Ovary (tissue), 10 donors: ENCODE measurements at places on chromosomes 1 and 21. TPM values are rescaled to one million over a fixed set of nuclear protein-coding genes. Genes with fewer than 3 reads are reported as not detected.
A peak's percentile ranks its signal among the peaks of the same experiment; 100 is the strongest.

GRCh38 chr21:43337901-43338655 lies 88.9 kb downstream of the SIK1 start:
- no peak overlapping the region for H3K27ac ChIP-seq
- no peak for DNase-seq
- H3K36me3 ChIP-seq, result no peaks in the 10 kb centered on the region
- no peak overlapping the region for H3K4me3 ChIP-seq
- no peaks in the 10 kb centered on the region for H3K27me3 ChIP-seq
- peaks cover 10% of the 10 kb centered on the region for H3K4me1 ChIP-seq

LRIG2 gene
- total RNA-seq, result 23.8 TPM

DTL gene
- total RNA-seq, result 2.0 TPM

AMY2A gene
- total RNA-seq, result 0.42 TPM

ECM1 gene
- 11.0 TPM for total RNA-seq

DNA sequence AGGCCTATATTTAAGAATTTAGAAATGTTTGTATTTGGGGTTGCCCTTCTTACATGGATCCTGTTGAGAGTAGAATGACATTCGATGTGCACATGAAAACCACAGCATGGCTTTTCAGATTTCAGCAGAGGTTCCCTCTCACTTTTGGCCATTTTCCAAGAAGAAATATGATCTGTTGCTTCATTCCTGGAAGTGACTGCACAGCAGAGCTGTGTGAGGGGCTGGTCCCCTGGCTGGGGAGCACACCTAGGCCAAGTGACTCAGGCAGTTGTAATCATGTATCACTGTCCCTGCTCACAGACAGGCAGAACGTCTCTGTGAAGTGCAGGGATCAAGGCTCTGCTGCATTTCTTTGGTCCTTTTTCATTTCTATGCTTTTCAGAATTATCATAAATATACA lies 32.3 kb downstream of the AGT start:
- H3K27me3 ChIP-seq, result no peaks in the 10 kb centered on the region
- DNase-seq, result peak; percentile 40
- peaks cover 2% of the 10 kb centered on the region for H3K4me1 ChIP-seq
- H3K36me3 ChIP-seq, result no peaks in the 10 kb centered on the region
- no peak overlapping the region for H3K4me3 ChIP-seq

DNA sequence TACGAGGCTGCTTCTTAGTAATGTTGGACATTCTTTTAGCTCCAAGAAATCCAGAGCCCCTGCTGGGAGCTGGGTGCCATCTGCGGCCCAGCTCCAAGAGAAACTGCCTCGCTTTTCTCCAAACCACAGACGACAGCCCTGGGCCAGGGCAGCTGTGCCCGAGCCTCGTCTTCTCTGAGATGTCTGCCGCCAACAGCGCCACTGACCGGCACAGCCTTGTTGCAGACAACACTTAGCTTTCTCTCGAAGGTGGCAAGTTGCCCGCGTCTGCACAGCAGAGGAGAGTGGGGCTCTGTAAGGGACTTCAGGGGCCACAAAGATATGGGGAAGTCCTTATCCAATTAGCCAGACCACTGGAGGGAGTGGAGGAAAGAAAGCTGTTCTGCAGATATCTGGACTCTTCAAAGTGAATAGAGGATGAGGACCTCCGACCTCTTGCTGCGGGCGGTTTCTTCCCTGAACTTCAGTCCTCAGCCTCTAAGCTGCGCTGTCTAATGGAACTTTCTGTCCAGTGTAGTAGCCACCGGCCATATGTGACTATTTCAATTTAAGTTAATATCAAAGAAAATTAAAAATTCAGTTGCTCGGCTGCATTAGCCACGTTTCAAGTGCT lies 63.9 kb upstream of the DISP3 start:
- no peak overlapping the region for H3K27ac ChIP-seq
- H3K36me3 ChIP-seq, result no peaks in the 10 kb centered on the region
- no peak overlapping the region for H3K4me3 ChIP-seq
- H3K4me1 ChIP-seq, result no peaks in the 10 kb centered on the region
- H3K27me3 ChIP-seq, result no peaks in the 10 kb centered on the region
- DNase-seq, result no peak

GRCh38 chr1:112866981-112867380 lies 89.0 kb downstream of the SLC16A1 start:
- H3K4me1 ChIP-seq, result no peaks in the 10 kb centered on the region
- DNase-seq, result no peak
- H3K27me3 ChIP-seq, result no peaks in the 10 kb centered on the region
- H3K36me3 ChIP-seq, result no peaks in the 10 kb centered on the region
- no peak overlapping the region for H3K4me3 ChIP-seq

- peak; percentile 69 for DNase-seq
- no peaks in the 10 kb centered on the region for H3K4me1 ChIP-seq
- no peaks in the 10 kb centered on the region for H3K27me3 ChIP-seq
- H3K4me3 ChIP-seq, result no peak overlapping the region
- H3K27ac ChIP-seq, result no peak overlapping the region
- H3K36me3 ChIP-seq, result no peaks in the 10 kb centered on the region
These were observed 49.9 kb upstream of the CYP2J2 start for GRCh38 chr1:59976194-59977074.

OR2T11 gene
- not detected for total RNA-seq

MEAF6 gene
- total RNA-seq, result 64.0 TPM
